ENCODE measurements at places on chromosomes 1 and 21.

GRCh38 chr21:45128613-45129188 is 54.3 kb downstream of the ADARB1 start:
- DNase-seq, result no peak

DNA sequence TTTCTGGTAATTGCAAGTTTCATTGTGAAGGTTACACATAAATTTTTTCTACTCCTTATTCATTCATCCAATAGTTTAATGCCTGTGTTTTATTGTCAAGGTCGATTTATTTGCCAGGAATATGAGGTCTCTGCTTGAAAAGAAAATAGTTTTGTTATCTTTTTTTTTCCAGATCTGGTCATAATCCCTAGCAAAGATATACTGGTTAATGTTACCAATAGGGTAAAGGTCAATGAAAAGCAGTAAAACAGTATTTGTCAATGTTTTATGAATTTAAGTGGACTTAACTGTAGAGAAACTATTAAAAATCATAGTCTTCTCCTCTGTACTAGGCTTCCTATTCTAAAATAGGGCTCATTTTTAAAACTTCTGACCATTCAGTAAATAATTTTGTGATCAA is 8.1 kb upstream of the FMO3 start:
- no peak for DNase-seq

DNA sequence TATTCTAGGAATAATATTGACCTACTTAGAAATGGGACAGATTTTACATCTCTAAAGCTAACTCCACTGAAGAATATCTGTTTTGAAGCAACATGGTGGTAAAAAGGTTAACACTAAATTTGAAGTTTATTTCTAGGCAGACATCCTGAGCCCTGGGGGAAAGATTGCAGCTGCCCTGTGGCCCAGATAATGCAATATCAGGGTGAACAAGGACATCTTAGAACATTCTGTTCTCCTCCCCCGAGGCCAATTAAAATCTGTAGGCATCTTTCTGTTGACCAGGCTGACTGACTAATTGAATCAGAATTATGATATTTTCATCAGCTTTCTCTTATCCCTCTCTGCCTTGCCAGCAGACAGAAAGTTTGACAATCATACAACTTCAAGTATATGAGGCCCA is 149.8 kb upstream of the DUSP10 start:
- DNase-seq, result no peak

GRCh38 chr1:5908461-5909375 is 83.5 kb downstream of the NPHP4 start:
- no peak for DNase-seq

GRCh38 chr1:42369471-42369870 is 11.1 kb upstream of the RIMKLA start:
- no peak for DNase-seq

DNA sequence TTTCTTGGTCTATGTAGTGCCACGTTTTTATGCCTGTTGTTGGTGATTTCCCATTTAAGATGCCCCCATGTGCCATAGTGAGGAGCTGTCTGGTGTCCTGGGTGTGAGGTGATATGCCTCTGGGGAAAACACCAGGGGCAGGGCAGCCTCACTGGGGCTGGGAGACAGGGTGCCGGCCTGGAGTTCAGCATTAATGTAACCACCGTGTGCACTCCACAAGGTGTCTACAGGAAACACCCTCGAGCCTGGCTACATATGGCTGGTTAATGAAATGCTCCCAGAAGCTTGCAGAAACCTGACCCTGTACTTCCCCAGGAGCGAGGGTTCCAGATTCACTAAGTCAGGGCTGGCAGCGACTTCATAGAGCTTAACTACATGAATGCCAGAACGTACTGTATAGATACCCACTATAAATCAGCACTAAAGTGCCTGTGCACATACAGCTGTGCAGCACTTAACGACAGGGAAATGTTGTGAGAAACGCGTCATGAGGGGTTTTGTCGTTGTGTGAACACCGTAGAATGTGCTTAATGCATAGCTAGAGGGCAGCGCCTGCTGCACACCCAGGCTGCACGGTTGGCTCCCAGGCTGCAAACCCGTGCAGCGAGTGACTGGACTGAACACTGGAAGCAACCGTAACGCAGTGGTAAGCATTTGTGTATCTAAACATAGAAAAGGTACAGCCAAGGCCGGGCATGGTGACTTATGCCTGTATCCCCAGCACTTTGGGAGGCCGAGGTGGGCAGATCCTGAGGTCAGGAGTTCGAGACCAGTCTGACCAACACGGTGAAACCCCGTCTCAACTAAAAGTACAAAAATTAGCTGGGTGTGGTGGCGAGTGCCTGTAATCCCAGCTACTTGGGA is 10.4 kb downstream of the TFF2 start:
- no peak for DNase-seq

DNA sequence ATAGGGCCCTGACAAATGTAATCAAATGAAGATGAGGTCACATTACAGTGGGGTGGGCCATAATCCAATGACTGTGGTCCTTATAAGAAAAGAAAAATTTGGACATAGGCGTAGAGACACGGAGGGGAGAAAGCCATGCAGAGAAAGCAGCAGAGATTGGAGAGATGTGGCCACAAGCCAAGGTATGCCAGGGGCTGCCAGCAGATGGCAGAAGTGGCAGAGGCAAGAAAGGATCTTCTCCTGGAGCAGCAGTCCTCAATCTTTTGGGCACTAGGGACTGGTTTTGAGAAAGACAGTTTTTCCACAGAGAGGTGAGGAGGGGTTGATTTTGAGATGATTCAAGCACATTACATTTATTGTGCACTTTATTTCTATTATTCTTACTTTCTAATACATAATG is 355.1 kb downstream of the NPHP4 start:
- no peak for DNase-seq
